ENCODE measurements at places on chromosomes 2 and 18.

- DNase-seq, result no peak
Measured at GRCh38 chr18:12086677-12087470, 6.8 kb upstream of the ANKRD62 start.

GRCh38 chr2:74333175-74333574, 10.0 kb downstream of the SLC4A5 start:
- no peak for DNase-seq

- DNase-seq, result no peak
Measured at GRCh38 chr2:120441744-120442471, 96.0 kb downstream of the INHBB start.

DNA sequence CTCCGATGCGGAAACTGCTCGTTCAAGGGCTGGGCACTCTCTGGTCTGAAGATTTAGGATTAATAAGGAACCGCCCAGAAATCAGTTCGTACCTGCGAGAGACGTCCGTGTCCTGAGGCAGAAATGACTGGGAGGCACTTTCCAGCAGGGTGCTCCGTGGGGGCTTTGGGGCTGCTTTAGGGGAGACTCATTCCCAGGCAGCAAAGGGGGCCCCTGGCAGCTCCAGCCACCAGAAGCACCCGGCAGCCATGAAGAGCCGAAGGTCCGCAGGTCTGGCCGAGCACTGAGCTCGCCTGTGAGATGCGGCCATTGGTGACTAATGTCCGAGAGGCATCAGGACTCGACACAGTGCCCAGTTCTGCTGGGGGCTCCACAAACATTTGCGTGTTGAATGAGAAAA, 20.9 kb downstream of the KCNG2 start:
- DNase-seq, result no peak

DNA sequence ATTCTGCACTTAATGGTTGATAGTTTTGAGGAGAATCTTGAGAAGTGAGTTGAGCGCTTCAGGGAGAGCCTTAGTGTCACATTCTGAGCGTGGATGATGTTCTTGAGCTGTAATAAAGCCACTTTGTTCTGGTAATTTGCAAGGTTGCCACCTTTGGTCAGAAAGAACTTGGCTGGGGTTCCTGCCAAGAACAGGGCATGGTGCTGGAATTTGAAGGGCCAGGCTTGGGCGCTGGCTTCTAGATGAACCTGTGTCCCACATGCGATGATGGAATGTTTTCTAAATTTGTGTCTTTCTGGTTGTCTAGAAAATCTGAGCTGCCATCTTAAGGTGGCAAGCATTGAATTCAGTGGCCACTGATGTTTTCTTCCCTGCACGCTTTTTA, 124.1 kb upstream of the EML6 start:
- DNase-seq, result no peak

GRCh38 chr2:171712051-171712450, 24.8 kb downstream of the DYNC1I2 start:
- DNase-seq, result no peak

DNA sequence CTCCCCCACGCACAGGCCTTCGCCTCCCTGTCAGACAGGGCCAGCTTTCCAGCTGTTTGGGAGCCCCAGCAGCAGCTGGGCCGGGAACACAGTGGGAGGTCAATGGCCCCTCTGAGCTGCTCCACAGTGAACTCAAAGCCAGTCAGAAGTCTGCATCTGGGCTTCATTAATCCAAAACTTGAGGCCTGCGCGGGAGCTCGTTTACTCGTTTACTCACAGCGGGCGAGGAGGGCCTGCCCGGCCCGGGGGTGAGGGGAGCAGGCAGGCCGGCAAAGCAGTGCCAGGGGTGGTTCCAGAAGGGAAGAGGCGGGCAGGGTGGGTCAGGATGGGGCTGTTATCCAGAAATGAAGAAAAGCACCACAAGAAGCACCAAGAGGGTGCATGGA, 36.8 kb upstream of the SEMA4C start:
- no peak for DNase-seq

DNA sequence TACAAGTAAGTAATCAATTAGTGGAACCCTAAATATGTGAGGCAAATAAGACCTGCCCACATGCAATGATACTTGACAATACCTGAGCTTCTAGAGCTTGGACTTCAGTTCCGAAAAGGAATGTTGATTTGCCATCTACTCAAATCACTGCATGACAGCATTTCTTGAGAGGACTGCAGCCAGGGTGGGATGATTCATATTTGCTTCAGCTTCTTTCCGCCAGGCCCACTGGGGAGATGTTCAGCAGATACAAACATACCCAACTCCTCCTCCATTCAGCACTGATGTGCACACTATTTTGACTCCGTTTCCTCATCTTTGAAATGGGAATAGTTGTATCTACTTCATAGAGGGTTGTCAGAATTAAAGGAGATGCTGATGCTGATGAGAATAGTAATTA, 28.8 kb upstream of the TMEM177 start:
- no peak for DNase-seq

- DNase-seq, result no peak
Measured at GRCh38 chr18:8402237-8402636, 207.0 kb upstream of the RAB12 start.

- no peak for DNase-seq
Measured at GRCh38 chr2:162537651-162538050, 193.7 kb downstream of the GCA start.

DNA sequence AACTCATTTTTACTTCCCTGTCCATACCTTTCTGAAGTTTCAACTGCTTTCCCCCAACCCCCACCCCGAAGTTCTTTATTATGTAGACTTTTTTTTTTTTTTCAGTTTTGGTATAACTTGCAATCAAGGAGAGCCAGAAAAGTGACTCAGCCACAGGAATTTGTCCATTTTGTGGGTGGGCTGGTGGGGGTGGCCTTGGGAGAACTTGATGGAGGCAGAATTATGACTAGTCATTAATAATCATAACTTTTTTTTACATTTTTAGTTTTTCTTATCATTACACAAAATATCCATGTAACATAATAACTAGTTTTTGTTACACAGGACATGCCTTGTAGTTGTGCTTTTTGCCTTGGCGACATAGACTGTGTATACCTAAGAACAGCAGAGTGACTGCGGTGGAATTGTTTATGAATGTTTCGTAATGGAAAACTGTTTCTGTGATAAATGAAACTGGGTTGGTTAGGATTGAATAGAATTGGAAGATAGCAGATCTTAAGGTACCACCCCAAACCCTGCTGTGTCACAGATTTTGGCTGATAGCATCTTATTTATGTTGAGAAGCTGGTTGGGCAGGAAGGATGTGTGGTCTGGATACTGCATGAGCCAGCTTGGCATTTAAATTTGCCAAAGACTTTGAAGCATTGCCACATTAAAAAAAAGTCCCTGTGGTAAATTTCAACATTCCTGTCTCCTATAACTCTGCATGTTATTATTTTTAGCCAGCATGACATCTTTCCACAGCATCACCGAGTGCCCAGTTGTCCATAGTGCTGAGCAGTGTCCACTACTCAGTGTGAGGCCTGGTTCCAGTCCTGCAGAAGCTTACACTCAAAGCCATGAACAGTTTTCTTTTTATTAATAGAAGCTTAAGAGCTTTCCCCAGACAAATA, 30.7 kb downstream of the LYPD6B start:
- no peak for DNase-seq

- DNase-seq, result no peak
Measured at GRCh38 chr2:46462936-46463335, 16.4 kb upstream of the TMEM247 start.

- peak; percentile 36 for DNase-seq
Measured at GRCh38 chr2:30862054-30862651, 54.9 kb upstream of the CAPN13 start.

- no peak for DNase-seq
Measured at GRCh38 chr2:138182937-138183312, 218.7 kb downstream of the HNMT start.

DNA sequence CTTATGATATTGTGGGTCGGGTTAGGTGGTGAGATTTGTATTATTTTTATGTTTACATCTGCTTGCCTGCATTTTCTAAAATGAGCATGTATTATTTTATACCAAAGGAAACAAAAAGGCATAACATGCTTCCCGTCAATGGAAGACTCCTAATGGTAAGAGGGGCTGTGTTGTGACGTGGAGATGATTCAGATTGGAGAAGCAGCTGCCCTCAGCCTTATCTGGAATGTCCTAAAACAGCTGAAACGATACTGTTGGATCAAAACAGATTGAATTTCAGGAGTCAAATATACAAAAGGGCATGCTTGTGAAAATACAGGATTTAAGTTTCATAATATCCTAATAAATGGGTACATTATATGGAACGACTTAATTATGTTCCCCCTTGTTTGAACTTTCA, 19.0 kb downstream of the DGKD start:
- no peak for DNase-seq

GRCh38 chr2:226023383-226023782, 623.9 kb downstream of the NYAP2 start:
- no peak for DNase-seq

DNA sequence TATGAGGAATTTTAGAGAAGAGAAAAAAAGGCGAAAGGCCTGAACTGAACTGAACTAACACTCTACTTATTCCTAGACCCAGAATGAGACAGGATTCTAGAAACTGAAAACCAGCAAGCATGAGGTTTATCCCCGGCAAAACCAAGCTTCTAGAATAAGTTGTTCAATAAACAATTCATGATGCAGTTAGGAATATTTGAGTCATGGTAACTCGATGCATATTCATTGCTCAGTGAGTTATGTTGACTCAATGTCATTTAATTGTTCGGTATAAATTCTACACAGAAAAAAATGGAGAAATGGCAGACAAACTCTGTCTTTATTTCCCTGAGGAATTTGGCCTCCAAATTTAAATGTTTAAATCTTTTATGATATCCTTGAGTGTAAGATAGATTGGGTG, 321.5 kb downstream of the SATB2 start:
- no peak for DNase-seq

GRCh38 chr18:46346213-46346612, 242.0 kb downstream of the HAUS1 start:
- no peak for DNase-seq

- DNase-seq, result no peak
Measured at GRCh38 chr2:11466307-11467128, 557 bp upstream of the E2F6 start.

DNA sequence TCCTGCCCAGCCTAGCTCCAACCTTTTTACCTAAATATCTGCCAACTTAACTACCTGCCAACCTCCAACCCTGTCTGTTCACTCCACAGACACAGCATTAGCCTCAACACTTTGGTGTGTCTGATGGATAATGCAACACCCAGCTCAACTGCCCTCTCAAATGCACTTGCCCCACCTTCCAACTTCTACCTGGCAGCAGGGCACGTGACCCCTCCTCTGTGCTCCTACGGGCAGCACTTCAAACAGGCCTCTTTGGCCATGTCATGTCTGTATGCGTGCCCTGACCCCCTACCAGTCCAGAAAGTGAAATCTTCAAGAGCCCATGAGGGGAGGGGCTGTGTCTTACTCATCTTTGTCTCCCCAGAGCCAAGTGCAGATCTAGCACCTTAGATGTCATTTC, 25.5 kb downstream of the RNF149 start:
- DNase-seq, result no peak

- DNase-seq, result no peak
Measured at GRCh38 chr2:100008956-100009355, 133.4 kb downstream of the AFF3 start.

- no peak for DNase-seq
Measured at GRCh38 chr2:64274399-64275173, 130.4 kb upstream of the PELI1 start.

DNA sequence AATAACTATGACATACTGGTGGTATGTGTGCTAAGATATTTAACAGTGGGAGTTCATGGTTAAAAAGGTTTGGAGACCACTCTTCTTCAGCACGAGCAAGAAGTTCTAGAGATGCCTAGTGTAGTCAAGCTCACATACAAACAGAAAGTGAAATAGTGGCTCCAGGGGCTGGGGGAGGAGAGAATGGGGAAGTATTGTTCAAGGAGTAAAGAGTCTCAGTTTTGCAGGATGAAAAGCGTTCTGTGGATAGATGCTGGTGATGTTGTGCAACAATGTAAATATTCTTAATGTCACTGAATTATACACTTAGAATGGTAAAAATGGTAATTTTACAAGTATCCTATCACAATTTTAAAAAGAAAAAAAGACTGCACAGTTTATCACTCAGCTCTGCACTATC, 29.0 kb upstream of the EPAS1 start:
- no peak for DNase-seq

DNA sequence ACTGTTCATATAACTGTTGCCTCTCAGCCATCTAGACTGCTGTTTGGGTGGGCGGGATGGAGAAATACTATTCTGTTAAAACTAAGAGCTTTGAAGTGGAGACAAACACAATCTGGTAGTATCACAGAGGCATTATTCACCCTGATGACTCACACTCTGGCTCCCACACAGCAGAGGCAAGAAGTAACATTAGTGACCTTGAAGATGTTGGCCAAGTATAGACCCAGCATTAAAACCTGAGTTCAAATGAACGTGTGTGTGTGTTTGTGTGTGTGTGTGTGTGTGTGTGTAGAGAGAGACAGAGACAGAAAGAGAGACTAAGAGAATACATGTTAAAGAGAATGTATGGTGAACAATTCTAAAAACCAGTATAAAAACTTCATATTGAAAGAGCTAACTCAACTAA, 22.5 kb upstream of the ACVR1 start:
- DNase-seq, result no peak

DNA sequence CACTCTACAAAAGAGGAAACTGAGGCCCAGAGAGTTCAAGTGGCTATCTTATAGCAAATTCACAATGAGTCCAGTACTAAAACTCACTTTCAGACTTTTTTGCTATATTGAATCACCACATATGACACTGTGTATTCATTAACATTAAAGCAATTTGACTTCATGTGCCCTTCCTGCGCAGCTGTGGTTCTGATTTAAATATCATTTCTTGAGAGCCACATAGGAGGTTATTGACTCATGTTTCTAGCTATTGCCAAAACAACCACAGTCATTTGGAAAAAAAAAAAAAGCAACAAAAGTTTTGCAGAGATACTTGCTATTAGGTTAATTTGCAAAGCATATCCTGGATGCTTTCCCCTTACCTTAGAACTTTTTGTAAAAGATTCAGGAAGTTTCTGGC, 341.2 kb downstream of the PIK3C3 start:
- DNase-seq, result no peak

DNA sequence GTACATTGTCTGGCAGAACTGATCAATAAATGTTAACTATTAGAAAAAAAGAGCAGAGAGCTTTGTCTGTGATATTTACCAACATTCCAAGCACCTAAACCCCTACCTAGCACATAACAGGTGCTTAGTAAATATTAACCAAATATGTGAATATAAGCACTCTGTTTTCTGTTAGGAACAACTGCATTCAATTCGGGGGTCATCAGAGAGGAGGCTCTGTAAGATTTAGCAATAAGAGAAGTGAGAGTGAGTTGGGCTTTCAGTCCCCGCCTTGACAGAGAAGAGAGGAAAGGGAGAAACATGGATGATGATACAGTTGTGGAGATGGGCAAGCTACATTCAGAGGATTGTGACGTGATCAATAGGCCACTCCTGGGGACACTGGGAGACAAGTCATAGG, 47.7 kb downstream of the MYOM1 start:
- no peak for DNase-seq

GRCh38 chr2:144515696-144516410, 4.1 kb downstream of the ZEB2 start:
- no peak for DNase-seq

- DNase-seq, result no peak
Measured at GRCh38 chr2:127929449-127929848, 43.7 kb upstream of the AMMECR1L start.

Data from GM18507 (cell line).